ENCODE measurements at places on chromosomes 12 and 14.
A peak's percentile ranks its signal among the peaks of the same experiment; 100 is the strongest.

- DNase-seq, result no peak
These were observed 328.9 kb downstream of the SEC23A start for GRCh38 chr14:38774162-38774561.

- DNase-seq, result no peak
These were observed 43.8 kb downstream of the CCNK start for GRCh38 chr14:99524804-99525698.

DNA sequence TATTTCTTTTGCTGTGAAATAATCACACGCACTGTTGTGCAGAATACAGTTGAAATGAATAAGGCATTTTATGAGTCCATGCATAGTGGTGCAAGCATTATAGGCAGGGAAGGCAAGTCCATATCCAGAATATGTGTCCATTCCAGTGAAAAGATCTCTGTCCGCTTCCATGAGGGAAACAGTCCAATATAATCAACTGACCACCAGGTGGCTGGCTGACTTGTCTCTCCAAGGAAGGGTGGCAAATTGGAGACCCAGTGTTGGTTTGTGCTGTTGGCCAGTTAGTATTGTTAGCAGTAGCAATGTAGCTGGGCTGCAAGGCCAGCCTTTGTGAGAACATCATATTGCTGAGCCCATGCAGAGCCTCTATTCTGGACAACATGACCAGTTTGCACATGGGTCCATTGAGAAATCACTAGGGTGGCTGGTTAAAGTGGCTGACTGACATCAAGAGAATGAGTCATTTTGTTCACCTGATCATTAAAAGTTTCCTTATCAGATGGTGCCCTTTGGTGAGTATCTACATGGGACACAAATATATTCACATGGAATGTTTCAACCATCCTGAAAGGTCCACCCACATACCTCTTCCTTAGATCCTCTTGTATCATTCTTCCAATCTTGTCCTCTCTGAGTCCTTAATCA is 17.3 kb upstream of the YAF2 start:
- DNase-seq, result no peak

DNA sequence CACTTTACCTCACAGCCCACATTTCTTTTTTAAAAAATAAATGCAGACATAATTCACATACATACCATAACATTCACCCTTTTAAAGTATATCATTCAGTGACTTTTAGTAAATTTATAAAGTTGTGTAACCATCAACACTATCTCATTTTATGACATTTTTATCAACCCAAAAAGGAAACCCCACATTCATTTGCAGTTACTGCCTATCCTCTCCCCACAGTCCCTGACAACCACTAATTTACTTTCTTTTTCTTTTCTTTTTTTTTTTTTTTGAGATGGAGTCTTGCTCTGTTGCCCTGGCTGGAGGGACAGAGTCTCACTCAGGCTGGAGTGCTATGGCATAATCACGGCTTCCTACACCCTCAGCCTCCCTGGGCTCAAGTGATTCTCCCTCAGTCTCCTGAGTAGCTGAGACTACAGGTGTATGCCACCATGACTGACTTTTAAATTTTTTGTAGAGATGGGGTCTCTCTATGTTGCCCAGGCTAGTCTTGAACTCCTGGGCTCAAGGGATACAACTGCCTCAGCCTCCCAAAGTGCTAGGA is 1.5 kb upstream of the EP400 start:
- DNase-seq, result peak; percentile 14

- no peak for DNase-seq
These were observed 21.7 kb downstream of the PTPN21 start for GRCh38 chr14:88533064-88533602.
